ENCODE measurements at places on chromosomes 1 and 21. TPM values are rescaled to one million over a fixed set of nuclear protein-coding genes. Genes with fewer than 3 reads are reported as not detected.

Gene DYNLT5
- 4.1 TPM for total RNA-seq

Gene RAP1GAP
- 65.3 TPM for total RNA-seq

Gene SMPDL3B
- 6.6 TPM for total RNA-seq

Gene SIPA1L2
- total RNA-seq = 72.4 TPM

Gene COL24A1
- 3.3 TPM for total RNA-seq

Gene GSTM1
- total RNA-seq = not detected

Gene CFHR2
- not detected for total RNA-seq

Gene KRTAP8-1
- not detected for total RNA-seq

DNA sequence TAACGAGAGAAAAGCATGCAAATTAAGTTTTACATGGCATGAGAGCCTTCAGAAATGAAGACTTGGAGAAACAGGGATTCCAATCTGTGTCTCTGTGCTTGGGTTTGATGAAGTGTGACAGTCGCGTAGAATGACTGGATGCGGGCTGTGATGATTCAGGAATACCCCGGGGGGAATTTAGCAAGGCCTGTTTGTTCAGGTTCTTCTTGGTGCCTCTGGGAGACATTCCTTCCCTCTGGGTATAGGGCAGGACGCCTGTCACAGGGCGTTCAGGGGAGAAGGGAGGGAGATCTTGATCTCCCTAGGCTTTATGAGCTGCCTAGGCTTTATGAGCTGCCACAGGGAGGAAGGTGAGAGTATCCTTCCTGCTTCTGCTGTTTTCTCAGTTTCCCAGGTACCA lies 36.6 kb downstream of the DOP1B start:
- no peak for DNase-seq

GRCh38 chr1:165364568-165365133 lies 8.1 kb upstream of the LMX1A start:
- DNase-seq = no peak

DNA sequence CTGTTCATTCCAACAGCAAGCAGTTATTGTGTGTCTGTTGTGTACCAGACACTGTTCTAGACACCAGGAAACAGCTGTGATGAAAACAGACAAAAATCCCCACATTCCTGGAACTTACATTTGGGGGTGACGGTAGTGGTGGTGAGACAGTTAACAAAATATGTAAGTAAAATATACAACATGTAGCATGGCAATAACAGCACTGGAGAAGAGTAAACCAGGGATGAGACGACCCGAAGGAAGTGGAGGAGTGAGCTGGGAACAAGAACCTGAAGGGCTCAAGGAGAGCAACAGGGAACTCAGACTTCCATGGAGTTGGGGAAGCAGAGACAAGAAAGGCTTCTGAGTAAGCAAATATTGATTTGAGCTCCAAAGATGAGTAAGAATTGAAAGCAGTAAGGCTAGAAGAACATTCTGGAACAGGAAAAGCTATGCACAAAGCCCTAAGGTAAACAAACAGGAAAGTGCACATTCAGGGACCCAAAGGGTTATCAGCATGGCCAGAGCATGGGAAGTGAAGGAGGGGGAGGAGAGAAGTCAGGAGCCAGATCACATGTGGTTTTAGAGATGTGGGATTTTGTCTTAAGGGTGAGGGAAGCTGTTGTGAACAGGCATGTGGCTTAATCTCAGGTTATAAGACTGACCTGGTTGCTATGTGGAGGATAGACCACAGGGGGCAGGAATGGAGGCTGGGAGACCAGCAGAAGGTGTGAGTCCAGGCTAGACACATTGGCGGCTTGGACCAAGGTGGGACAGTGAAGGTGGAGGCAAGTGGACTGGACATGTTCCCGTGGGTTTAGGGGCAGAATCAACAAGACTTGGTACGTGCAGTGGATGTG lies 7.3 kb downstream of the CSF1 start:
- peak; percentile 31 for DNase-seq

GRCh38 chr1:213296558-213296957 lies 245.5 kb downstream of the RPS6KC1 start:
- no peak for DNase-seq

DNA sequence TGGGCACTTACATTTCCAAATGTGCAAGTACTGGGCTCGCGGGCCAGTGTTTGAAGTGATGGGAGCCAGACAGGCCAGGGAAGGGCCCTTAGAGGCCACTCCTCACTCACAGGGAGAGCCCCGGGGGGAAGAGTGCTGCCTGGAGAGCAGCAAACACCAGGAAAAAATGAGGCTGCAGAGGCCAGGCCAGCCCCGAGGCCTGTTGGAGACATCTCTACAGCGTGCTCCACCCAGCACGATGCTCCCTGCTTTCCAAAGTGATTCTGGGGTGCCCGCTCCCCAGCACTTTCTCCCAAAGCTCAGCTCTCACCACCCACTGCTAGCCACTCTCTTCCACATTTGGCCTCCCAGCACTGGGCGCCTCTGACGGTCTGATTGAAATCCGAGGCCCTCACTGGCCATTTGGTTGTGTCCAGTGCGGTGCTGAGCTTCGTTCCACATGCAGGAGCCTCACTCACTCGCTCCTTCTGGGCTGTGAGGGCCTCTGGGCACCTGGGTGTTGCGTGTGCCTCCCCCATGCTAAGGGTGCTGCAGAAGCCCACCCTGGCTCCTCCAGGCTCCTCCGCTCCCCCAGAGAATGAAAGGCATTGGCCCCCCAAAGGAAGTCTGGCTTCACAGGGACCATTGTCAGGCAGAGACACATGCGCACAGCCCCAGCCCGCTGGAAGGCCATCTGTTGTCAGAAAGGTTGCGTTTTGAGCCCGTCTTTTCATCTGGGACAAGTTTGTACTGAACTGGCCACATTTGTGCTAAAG lies 385.4 kb upstream of the VAMP3 start:
- no peak for DNase-seq

DNA sequence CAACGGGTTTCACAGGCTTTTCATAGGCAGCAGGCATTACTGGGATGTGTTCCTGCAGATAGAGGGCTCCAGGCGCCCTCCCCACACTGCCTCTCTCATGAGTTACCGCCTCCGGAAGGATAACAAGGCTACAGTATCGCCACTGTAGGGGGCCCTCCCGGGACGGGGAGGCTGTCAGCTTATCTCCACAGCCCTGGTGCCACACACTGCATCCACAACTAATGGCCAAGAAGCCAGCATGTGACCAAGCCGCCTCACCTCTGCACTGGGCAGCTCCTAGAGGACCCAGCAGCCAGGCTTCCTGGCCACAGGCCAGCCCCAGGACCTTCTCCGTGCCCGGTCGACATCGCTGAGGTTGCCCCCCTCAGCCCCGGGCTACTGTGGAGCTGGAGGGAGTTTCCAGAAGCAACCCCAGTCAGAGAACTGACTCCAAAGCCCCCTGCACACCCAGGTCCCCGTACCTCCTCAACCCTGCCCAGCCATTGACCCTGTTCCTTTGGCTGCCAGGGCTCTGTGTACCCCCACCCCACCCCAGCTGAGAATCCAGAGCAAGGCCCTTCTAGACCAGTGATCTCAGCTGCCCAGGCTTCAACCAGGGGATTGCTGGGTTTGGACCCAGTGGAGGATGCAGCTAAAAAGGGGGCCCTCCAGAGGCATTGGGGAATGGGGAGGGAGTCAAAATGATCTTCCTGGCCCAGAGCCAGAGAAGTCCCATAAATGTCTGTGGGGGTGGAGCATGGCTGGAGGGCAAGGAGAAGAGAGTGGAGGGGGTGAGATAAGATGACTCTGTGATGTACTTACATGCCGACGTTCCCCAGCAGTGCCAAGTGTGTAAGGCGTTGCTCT lies 45.0 kb downstream of the NEK2 start:
- no peak for DNase-seq

DNA sequence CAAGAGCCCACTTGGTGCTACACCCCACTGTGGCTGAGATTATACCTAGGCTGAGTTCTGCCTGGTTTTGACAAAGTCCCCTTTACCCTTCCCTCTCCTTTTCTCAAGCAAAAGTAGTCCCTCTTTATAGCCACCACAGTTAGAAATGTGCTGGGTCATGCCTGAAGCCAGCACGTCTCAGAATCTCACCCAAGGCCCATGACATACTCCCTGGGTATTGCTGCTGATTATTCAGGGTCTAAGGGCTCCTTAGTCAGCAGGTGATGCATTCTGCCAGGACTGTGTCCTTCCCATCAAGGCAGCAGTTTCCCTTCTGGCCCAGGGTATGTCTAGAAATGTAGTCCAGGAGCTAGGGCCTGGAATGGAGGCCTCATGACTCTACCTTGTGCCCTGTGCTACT lies 67.3 kb upstream of the COX20 start:
- no peak for DNase-seq

GRCh38 chr1:231515748-231516147 lies 12.7 kb upstream of the TSNAX start:
- DNase-seq = no peak

- DNase-seq = no peak
These were observed 319.2 kb downstream of the SMYD3 start for GRCh38 chr1:246187834-246188372.

DNA sequence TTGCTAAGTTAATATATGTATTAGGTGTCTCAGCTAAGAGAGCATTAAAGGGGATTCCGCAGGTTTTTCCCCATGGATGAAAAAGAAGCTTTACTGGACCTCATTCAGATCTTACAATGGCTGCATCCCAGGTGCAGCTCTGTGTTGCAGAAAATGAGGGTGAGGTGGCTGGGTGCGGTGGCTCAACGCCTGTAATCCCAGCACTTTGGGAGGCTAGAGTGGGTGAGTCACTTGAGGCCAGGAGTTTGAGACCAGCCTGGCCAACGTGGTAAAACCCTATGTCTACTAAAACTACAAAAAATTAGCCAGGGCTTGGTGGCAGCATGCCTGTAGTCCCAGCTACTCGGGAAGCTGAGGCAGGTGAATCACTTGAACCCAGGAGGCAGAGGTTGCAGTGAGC lies 58.5 kb upstream of the MORC3 start:
- DNase-seq = no peak

DNA sequence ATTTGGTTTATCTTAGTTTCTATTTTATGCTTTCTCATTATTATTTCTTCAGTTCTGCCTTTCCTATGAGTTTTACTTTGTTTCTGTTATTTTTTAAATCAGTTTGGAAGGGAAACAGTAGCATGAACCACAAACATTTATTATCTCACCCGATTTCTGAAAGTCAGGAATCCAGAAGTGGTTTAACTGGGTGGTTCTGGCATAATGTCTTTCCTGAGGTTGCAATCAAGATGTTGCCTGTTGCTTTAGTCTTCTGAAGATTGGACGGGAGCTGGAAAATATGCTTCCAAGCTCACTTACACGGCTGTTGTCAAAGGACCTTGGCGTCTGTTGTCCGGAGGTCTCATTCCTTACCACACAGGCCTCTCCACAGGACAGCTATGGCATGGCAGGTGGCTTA lies 50.4 kb downstream of the SNRPE start:
- no peak for DNase-seq

GRCh38 chr1:20626098-20626427 lies 7.2 kb upstream of the PINK1 start:
- no peak for DNase-seq

GRCh38 chr1:36506276-36506920 lies 23.7 kb upstream of the CSF3R start:
- DNase-seq = no peak

- DNase-seq = no peak
These were observed 21.5 kb downstream of the GJA5 start for GRCh38 chr1:147738739-147739476.

DNA sequence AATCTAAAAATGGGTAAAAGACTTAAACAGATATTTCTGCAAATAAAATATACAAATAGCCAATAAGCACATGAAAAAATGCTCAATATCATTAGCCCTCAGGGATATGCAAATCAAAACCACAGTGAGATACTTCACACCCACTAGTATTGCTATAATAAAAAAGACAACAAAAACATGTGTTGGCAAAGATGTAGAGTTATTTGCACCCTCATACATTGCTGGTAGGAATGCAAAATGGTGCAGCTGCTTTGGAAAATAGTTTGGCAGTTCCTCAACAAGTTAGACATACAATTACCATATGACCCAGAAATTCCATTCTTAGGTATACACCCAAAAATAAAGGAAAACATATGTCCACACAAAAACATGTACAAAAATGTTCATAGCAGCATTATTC lies 30.2 kb downstream of the ZZZ3 start:
- no peak for DNase-seq

DNA sequence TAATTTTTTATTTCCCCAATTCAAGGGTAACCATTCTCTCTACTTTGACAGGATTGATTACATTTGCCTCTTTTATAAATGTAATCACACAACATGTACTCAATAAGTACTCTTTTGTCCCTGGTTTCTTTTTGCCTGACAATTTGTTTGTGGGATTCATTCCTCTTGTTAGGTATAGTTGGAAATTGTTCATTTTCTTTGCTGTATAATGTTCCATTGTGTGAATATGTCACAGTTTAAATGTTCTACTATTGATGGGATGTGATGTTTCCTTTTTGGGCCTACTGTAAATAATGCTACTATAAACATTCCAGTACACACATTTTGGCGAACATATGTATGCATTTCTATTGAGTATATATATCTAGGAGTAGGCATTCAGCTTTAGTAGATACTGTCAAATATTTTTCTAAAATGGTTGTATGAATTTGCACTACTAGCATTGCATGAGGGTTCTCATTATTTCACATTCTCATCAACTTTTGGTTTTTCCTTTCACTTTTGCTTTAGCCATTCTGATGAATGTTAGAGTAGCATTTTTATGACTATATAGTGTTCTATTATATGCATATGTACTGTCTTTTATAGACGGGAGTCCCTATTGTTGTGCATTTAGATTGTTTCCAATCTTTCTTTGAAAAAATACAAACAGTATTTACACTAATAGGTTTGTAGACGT lies 35.0 kb upstream of the PRKACB start:
- DNase-seq = no peak

DNA sequence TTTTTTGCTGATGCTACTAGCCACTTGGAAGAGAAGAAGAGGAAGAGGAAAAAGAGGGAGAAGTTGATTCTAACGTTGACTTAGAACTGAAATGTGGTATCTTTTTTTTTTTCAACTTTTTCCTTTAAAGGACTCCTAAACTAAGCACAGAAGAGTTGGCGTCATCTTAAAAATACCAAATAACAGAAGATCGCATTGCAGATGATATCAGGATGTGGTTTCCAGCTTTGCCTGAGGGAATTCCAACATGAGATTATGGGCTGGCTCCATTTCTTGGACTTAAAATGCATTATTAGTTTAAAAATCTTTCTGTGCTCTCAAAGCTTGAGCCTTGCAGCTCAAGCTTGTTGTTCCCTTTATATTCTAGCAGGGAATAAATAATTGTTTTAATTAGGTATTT lies 29.8 kb downstream of the WDR3 start:
- DNase-seq = no peak

GRCh38 chr1:244653439-244654107 lies 647 bp downstream of the DESI2 start:
- DNase-seq = no peak

All from Peyer's patch (tissue), 4 donors.